Stimulated activated CD8-positive, alpha-beta memory T cell treated with anti-CD3 and anti-CD28 coated beads, Interleukin-2, amount 100 ng/mL, for 48 hours (primary cell): ENCODE measurements at places on chromosomes 7 and 10.

DNA sequence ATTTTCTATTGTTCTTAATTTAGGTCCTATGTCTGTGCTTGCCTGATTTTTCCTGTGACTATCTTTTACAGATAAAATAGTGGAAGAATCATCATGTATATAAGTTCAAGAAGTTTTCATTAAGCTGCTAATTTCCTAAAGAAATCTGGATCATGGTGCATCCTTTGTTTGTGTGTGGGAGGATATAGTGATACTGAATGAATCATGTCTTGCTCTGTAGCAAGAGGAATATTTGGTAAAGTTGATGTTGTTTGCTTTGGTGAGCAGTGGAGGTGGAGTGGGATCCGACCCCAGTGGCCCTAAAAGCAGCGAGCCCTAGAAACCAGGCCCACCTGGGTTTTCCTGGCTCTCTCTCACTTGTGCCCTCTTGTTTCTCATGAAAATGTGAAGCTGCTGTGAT is 83.7 kb downstream of the CCNY start:
- DNase-seq: no peak

DNA sequence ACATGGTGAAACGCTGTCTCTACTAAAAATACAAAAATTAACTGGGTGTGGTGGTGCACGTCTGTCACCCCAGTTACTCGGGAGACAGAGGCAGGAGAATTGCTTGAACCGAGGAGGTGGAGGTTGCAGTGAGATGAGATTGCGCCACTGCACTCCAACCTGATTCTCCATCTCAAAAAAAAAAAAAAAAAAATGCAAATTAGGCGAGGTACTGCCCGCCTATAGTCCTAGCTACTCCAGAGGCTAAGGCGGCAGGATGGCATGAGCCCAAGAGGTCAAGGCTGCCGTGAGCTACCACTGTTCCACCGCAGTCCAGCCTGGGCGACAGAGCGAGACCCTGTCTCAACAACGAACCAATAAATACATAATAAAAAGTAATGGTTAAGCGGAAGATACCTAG is 1.1 kb upstream of the EIF4H start:
- no peak for DNase-seq

- no peak for DNase-seq
These were observed 98.3 kb upstream of the PRSS58 start for GRCh38 chr7:142356166-142356565.

DNA sequence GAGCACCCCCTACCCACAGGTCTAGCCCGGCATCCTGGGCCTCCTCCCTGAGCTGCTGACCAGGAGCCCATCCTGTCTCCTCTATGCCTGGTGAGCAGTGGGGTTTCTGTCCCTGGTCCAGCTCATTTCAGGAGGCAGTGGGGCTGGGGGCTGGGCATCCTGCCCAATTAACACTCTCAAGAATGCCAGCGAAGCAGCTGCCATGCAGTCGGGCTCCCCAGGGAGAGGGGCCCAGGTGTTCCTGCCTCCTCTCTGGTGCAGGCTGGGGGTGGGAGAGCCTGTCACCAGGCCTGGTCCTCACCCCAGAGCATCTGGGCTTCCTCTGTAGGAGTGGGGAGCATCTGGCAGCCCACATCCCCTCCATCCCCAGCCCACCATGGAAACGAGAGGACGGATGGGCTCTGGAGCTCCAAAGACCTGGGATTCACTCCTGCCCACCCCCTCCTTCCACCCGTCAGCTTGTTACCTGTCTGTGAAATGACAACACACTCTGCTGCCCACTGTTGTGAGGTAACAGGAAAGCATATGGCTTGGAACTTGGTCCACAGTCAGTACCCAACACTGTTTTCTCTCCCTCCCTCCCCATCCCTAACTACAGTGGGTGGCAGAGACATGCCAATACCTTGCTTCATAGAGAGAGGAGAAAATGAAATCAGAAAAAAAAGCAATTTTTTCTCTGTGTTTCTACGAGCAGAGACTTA is 69.1 kb downstream of the SLIT1 start:
- no peak for DNase-seq

DNA sequence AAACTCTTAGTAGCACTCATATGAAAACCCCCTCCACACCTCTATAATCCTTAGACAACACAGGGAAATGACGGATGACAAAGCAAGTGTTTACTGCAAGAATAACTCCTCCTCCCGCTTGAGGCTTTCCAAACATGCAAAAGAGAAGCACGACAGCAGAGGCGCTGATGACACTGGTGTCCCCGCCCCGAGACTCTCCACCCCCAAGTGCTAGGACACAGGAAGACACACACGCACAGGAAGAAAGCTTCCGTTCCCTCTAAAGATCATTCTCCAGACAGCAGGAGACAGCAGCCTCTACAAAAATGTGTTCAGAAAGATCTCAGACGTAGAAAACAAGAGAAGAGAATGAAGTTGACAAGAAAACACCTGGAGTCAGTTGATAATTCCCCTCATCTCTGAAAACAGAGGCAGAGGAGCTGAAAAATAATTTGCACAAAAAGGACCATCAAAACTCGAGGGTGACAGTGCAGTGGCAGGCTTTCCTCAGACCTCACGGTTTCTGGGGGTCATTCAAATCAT is 90.2 kb downstream of the DLG5 start:
- peak; percentile 36 for DNase-seq

DNA sequence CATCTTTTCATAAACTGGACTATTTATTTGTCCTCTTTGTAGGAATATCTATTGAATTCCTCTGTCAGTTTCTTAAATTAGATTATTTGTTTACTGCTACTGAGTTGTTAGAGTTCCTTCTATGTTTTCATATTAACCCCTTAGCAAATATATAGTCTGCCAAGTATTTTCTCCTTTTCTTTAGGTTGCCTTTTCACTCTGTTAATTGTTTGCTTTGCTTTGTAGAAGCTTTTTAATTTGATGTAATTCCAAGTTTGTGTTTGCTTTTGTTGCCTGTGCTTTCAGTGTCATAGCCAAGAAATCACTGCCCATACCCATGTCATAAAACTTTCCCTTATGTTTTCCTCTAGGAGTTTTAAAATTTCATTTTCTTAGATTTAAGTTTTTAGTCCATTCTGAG is 256.2 kb upstream of the SEMA3A start:
- no peak for DNase-seq

DNA sequence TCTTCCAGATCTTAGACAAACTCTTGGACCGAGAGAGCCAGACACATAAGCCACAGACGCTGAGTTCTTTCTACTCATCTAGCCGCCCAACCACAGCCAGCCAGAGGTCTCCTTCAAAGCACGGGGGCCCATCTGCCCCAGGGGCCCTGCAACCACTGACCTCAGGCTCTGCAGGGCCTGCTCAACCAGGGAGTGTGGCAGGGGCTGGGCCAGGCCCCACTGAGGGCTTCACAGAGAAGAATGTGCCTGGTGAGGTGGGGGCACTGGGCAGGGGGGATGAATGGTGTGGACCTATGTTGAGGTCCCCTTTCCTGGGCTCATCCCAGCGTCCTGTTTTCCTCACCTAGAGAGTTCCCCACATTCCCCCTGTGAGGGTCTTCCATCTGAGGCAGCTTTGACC is 11.4 kb downstream of the ZSWIM8 start:
- no peak for DNase-seq

DNA sequence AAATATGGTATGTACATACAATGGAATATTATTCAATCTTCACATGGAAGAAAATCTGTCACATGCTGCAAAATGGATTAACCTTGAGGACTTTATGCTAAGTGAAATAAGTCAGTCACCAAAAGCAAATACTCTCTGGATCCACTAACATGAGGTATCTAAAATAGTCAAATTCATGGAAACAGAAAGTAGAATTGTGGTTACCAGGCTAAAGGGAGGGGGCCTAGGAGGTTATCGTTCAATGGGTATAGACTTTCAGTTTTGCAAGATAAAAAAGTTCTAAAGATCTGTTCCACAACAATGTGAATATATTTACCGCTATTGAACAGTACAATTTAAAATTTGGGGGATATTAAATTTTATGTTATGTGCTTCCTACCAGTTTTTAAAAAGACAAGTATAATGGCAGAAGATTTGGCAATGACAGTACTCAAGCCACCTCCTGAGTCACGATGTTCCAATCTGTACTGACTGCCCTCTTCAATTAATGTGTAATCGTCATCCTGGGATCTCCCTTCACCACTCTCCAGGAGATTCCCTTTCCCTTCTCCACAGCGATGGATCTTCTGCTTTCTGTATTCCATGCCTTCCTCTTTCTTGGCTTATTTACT is 32.3 kb upstream of the IL6 start:
- DNase-seq: no peak

DNA sequence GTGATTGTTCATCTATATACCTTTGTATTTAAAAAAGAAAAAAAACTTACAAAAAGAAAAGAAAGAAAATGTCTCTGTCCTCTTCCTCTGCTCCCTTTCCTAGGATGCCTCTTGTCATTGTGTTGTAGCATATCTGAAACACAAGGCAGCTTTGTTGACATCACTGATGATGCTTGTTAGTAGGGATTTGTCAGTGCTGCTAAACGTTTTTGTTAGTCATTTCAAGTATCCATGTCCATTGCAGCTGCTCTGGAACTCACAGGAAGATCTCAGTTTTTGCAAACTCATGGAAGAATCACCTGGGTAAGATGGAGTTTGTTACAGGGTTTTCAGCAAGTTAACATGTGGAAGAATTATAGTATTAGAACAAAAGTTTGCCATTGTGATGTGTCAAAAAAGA is 123.6 kb downstream of the CCSER2 start:
- DNase-seq: no peak

GRCh38 chr7:90407484-90407821 is 4.2 kb downstream of the CLDN12 start:
- no peak for DNase-seq

DNA sequence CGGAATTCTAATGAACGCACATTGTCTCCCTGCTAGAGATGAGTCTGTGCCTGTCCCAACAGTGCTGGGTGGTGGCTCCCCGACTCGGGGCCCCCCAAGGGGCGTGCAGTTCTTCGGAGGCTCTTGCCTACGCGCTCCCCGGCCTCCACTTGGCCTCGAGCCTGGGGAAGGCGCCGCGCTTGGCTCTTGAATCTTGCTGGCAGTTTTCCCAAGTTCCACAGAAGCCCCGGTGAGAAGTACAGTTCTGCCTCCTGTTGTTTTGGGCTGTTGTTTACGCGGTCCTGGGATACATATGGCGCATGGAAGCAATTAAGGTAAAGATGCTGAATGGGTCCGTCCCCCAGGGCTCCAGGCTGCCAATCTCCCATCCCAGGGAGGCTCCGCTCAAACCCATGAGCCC is 32.6 kb upstream of the UNCX start:
- DNase-seq: no peak

GRCh38 chr10:102633287-102633686 is 11.0 kb upstream of the TRIM8 start:
- no peak for DNase-seq

DNA sequence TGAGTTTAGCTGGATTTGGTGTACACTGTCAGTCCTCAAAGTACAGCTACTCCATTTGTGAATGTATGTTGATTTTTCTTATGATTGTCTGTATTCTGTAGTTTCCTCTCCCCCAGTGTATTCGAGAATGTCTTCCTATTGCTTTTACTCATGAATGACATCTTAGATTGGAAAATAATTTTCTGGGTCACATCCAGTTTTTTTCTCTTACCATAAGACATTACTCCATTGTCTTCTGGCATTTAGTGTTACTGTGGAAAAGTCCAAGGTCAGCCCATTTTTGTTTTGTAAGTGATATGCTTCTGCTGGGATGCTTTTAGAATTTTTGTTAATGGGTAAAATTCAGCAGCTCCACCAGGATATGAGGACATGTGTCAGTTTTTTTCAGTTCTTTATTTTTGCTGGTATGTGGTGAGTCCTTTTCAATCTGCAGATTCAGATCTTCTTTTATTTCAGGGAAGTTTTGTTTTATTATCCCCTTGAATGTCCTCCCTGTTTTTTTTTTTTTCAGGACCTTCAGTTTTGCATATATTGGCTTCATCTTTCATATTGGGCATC is 33.6 kb downstream of the WAC start:
- no peak for DNase-seq

- no peak for DNase-seq
These were observed 80.6 kb downstream of the PRKAG2 start for GRCh38 chr7:151796091-151796870.

DNA sequence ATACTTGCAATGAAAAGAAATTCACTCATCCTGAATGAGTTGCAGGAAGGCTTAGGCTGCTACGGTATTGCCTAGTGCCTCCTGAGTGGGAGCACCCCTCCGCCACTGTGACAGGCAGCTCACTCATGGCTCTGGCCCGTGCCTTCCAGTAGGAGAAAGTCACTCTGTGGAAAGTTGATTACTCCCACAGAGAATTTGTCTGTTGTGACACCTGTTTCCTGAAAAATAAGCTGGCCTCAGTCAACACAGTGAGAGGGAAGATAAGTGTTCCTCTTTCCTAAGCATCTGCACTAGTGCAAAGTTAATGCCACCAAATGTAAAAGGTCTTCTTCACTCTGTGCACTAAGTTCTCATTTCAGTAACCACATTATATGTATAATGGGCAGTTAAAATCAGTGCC is 158.8 kb upstream of the INHBA start:
- DNase-seq: no peak

DNA sequence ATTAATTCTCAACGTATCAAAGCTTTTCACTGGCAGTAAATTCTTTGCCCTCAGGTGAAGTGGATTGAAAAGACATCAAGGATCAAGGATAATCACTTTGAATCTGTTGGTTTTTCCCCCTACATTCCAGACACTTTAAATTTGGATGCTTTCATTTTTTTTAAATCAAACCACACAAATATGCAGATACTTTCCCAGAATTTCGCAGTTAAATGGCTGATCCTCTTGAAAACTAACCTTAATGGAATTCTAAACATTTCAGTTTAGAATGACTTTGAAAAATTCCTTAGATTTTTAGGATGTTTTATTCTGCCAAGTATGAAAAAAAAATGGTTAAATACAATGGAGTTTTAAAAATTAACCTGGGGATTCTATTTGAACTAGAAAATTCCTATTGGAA is 325.9 kb downstream of the GFRA1 start:
- no peak for DNase-seq

DNA sequence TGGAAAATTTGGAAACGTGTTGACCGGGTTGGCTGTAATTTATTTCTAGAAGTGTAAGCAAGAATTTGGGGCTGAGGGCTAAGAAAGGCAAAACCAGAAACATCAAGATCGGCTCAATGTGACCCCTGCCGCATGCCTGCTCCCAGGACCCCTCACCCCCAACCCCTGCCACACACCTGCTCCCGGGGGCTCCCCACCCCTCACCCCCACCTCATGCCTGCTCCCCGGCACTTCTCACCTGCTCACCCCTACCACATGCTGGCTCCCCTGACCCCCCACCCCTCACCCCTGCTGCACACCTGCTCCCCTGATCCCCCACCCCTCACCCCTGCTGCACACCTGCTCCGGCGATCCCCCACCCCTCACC is 19.0 kb upstream of the CFAP46 start:
- DNase-seq: no peak

DNA sequence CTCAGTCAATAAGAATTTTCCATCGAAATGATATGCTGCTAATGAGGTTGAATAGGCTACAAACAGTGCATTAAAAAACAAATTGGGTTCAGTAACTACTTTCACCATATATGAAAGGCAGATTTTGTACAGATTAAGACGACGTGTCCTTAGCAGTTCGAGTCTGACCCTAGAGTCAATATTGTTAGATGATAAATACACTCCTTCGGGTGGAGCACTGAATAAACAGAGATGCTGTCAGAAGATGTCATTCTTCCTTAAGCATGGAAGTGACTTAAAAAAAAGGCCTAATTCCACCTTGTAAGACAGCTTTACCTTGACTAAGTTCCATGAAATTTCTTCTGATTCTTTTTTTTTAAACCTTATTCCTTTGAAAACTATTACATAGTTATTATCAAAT is 5.8 kb upstream of the AGR2 start:
- no peak for DNase-seq

GRCh38 chr10:49270565-49270964 is 28.4 kb upstream of the C10orf71 start:
- no peak for DNase-seq
